Activated naive CD4-positive, alpha-beta T cell (primary cell): ENCODE measurements at places on chromosomes 4 and X.
A peak's percentile ranks its signal among the peaks of the same experiment; 100 is the strongest.

DNA sequence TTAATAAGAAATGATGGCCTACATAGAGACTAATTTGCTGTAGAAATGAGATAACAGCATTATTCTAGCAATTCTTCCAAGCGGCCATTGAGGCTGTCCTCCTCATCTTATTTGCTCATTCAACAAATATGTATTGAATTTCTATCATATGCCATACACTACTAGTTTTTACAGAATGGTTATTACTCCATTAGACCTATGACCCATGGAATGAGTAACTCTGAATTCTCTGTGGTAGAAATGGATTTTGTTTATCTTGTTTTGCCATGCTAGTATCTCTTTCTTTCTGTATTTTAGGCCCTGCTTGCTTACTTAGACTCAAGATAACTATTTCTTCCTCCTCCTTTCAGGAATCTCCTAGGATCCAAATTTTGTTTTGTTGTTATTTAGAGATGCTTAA, 103.5 kb downstream of the RPA4 start:
- no peak for DNase-seq

GRCh38 chrX:119118780-119119395, 8.7 kb downstream of the KIAA1210 start:
- peak; percentile 31 for DNase-seq

DNA sequence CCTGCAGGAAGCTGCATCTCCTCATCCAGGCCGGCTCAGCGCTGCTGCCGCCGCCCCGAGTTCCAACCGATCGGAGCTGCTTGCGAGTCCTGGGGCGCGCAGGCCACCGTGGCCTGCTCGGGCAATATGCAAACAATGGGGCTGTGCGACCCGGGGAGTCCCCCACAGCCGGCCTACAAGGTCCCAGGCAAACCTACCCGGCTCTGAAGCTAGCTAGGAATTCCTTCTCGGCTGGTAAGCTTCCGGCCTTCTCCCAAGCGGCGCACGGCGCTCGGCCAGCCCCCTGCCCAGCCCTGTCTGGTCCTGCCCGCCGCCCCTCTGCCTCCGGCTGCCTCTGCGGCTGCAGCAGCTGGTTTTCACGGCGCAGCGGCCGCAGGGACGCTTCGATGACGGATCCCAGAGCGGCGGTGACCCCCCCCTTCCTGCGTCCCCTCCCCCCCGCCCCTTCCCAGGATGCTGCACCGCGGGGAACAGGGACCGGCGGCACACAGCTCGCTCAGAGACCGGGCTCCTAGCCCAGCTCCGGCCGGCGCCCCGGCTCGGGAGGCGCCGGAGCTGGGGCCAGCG, 59.4 kb downstream of the TSC22D3 start:
- DNase-seq = no peak

GRCh38 chr4:25703731-25704388, 48.2 kb downstream of the SLC34A2 start:
- DNase-seq = no peak

DNA sequence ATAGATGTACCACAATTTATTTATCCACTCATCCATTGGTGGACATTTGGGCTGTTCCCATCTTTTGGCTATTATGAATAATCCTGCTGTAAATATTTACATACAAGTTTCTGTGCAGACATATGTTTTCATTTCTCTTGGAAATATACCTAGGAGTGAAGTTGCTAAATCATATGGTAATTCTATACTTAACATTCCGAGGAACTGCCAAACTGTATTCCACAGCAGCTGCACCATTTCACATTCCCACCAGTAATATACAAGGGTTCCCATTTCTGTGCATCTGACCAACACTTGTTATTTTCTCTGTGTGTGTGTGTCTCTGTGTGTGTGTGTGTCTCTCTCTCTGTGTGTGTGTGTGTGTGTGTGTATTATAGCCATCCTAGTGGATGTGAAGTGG, 15.4 kb upstream of the DOCK11 start:
- no peak for DNase-seq

DNA sequence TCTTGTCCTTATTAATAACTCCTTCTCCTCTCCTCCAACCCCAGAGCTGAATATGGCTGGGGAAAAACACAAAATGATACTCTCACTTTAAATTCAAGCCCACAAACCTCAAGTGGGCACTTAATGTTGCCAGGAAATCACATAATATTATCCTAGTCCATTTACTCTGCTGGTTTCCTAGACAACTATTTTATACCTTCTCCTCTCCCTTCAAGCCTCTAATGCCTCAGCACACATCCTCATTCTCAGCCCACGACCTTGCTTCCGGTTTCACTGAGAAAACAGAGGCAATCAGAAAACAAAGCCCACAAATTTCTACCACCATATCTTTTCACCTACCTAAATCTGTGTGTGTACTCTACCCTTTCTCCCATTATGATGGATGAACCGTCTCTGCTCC, 12.1 kb upstream of the CLCN5 start:
- DNase-seq = no peak

GRCh38 chrX:84363663-84364062, 138.6 kb downstream of the HDX start:
- no peak for DNase-seq

DNA sequence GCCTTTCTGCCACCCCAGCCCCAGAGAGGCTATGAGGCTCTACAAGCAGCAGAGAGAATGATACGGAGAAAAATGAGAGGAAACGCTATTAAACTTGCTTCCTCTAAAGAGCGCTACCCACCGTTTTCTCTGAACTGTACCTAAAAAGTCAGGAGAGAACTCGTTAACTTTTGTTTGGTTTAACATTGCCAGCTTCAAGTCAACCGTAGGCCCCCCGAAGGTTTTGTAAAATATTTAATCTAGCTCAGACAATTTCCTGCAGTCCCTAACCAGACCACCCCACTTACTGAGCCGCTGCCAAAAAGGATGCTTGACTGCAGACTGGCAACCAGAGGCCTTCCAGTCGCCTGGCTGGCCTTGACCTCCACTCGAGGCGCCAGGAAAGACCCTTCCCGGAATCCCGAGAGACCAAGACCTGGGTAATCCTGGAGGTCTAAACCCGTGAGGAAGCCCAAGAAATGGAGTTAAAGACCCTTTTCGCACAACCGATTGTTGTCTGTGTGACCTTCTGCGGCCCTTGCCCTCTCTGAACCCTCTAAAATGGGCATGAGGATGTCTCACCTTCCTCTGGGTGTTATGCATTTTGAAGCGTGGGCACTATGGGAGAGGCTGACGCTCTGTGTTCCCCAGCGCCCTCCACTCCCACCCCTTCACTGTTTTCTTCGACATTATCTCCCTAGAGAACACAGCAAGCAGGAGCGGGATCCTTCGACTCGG, 86.3 kb downstream of the BCOR start:
- DNase-seq = no peak

DNA sequence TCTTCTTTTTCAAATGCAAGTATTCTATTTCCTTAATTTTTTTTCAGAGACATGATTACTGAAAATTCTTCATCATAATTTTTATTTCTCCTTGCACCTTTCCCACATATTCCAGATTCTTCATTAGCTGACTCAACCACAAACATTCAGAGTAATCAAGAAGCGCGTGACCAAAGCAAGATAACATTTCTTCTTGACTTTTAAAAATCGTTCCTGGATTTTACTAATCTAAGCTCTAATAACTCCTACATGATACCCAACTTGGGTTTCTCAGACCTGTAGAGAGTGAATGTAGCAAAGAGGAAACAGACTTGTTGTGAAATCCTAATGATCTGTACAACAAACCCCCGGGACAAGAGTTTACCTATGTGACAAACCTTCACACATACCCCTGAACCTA, 615.0 kb downstream of the TMA16 start:
- DNase-seq = no peak

DNA sequence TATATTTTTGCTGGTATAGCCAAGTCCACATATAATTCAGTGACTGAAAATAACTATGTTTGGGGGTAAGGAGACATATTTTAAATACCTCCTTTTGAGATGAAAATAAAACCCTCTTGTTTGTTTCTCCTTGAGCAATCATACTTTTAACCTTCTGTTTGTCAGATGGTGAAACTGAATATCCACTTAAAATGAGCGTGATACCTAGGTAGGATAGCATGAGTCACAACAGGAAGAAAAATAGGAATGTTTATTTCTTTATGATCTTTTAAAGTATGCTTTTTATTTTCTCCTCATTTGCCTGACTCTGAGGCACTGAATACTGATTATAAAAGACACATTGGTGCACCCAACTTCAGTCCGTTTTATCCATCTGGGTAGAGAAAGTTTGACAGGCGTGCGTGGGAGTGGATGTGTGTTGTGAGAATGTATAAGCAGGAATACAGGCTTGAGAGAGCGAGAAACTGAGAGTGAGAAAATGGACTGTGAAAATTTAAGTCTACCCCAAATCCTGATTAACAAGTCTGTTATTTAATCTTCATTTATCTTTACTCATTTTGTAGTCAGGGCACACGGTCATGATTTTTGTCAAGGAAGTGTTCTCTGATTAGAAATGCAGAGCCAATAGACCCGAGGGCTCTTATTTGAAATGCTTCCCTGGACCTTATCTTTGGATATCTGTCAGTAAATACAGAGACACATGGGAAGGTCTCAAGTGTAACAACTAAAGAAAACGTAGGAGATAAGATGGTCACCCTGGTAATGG, 62.1 kb upstream of the ANTXR2 start:
- DNase-seq = no peak

GRCh38 chr4:76783836-76784235, 114.1 kb downstream of the SOWAHB start:
- no peak for DNase-seq

GRCh38 chr4:155608225-155608885, 58.3 kb upstream of the GUCY1A1 start:
- DNase-seq = no peak

DNA sequence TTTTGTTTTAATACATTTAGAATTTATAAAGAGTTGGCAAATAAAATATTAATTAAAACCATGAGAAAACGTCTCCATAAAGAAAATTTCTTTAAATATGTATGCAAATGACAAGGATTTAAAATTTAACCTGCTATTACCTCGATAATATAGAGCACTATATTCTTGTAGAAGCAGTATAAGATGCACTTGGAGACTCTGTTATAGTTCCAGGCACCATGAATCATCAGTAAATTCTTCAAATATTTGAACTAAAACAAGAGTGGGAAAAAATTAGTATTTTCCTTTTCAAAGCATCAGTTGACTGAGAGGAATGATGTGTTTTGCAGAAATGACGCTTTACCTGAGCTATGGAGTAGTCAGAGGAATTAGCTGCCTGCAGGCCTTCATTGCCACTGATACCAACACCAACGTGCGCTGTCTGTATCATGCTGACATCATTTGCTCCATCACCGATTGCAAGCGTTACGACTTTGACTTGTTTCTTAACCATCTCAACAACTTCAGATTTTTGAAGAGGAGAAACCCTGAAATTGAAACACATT, 67.3 kb downstream of the SHISA3 start:
- no peak for DNase-seq

GRCh38 chr4:171621646-171622045, 191.6 kb upstream of the GALNTL6 start:
- DNase-seq = no peak

- DNase-seq = no peak
Observed at GRCh38 chr4:77451530-77451929, 154.1 kb upstream of the CXCL13 start.

DNA sequence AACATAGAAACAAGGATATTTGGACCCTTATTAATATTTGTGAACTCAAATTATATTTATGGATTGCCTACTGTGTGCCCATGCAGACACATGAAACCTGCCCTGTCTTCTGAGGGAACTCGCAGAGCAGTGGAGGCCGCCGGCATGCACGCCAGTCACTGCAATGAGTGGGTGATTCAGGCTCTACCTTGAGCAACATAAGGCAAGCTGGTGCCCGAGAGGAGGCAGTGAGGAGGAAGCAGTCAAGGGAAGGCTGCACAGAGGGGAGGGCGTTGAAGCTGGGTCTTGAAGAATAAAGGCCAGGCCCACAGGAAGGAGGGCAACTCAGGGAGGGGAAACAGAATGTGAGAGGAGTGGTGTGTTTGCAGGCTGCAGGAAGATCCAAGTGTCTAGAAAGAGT, 52.8 kb downstream of the PPEF2 start:
- DNase-seq = no peak

DNA sequence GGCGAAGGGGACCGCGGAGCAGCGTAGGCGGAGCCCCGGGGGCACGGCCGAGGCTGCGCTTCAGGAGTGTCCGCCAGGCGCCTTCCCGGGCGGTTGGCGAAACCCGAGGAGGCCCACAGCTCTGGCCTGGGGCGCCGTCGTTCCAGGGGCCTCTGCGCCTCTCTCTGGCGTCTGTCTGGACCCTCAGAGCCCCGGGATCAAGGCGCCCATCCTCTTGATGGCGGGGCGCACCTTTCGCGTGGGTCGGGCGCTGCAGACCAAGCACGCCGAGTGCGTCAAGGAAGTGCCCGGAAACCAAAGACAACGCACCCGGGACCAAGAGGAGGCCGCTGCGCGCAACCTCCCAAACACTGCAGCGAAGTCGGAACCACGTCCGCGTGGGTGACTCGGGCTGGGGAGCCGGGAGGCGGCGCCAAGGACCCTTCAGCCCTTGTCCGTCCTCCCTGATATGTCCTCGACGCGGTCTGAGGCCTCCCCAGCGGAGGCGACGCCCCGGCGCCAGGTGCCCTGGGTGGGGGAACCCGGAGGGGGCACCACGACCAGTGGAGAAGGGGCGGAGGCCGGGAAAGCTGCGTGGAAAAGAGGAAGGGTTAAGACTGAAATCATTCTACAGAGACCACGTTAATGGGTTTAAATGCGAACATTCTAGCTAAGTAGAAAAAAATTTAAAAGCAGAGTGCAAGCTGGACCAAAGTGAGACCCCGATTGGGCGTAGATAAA, 9.9 kb downstream of the HMX1 start:
- no peak for DNase-seq

DNA sequence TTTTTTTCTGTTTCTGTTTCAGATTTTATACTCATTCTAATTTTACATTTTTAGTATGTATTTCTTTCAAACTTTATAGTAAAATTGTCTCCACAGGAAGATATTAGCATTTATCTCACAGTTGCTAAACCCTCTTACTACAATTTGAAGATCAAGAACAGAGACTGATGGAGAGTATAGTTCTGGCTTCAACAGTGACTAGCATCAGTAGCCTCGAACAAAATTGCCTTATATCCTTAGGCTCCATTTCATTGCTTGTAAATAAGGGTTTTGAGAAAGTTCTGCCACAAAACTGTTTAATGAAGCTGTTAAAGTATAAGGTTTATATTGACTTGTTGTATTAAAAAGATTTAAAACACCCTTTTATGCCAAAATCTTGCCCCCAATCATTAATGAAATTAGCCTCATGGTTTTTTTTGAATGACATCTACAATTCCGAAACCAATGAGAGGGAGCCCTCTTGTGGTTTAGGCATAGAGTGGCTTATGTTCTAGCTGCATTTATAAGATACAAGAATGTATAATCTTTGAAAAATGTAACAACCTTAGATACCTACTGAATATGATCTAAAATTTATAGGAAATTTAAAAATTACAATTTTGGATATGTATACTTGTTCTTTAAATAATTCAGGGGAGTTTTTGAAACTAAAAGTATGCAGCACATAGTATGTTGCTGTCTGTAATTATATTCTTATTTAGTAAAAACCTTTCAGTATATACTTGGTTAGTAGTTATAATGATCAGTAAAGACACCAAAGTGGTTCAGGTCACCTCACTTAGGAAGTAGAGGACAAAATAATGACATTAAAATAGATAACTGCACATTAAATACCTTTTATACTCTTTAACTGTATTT, 109.8 kb upstream of the HPGD start:
- DNase-seq = no peak

- no peak for DNase-seq
Observed at GRCh38 chr4:152106781-152107321, 346.0 kb upstream of the GATB start.

- no peak for DNase-seq
Observed at GRCh38 chr4:156217236-156217635, 263.6 kb upstream of the CTSO start.

- DNase-seq = no peak
Observed at GRCh38 chr4:19684084-19684483, 567.6 kb upstream of the SLIT2 start.
